CD8-positive, alpha-beta T cell (primary cell): ENCODE measurements at places on chromosomes 7 and 10. TPM values are rescaled to one million over a fixed set of nuclear protein-coding genes. Genes with fewer than 3 reads are reported as not detected.

DNA sequence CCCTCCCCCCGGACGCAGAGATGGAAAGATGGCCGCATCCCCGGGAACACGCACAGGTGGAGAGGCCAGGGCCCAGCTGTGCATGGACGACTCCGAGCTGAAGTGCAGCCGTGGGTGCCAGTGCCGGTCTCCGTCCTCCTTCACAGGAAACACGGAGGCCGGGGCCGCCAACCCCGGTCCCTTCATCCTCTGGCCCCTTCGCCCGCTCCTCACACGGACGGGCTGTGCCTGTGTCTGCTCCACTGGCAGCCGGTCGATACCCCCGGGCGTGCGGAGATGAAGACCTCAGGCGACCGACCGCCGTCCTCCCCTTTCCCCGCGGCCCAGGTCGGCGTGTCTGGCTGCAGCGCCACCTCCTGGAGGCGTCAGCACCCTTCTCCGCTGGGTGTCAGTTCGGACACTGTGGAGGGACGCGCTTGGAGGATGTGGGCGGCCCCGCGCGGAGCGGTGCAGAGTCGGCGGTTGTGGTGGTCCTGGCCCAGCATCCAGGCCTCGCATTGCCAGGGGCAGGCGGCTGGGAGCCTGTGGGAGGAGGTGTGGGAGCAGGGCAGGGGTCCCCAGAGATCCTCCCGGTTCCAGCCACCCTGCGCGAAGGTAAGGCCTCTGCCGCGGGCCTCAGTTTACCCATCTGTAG lies 9.9 kb downstream of the ZNF511 start:
- DNase-seq, result peak; percentile 58

IGF2BP3 gene
- total RNA-seq, result not detected

TSPAN33 gene
- total RNA-seq, result 5.6 TPM

SH2D4B gene
- total RNA-seq, result not detected

GRCh38 chr7:116777651-116778281 lies 84.6 kb upstream of the CAPZA2 start:
- no peak for DNase-seq

- no peak for DNase-seq
These were observed 41.1 kb downstream of the PLEKHA8 start for GRCh38 chr7:30069096-30069867.

GRCh38 chr10:11504566-11505285 lies 106.7 kb downstream of the USP6NL start:
- DNase-seq, result no peak

UFSP1 gene
- 2.1 TPM for total RNA-seq

- no peak for DNase-seq
These were observed 386.0 kb upstream of the SHH start for GRCh38 chr7:156198277-156198676.

TMEM184A gene
- total RNA-seq, result not detected

CRYGN gene
- not detected for total RNA-seq

- DNase-seq, result no peak
These were observed 27.7 kb upstream of the PRKCQ start for GRCh38 chr10:6607778-6608177.

- DNase-seq, result no peak
These were observed 6.1 kb upstream of the SAR1A start for GRCh38 chr10:70176441-70176840.

TFEC gene
- total RNA-seq, result not detected

DNA sequence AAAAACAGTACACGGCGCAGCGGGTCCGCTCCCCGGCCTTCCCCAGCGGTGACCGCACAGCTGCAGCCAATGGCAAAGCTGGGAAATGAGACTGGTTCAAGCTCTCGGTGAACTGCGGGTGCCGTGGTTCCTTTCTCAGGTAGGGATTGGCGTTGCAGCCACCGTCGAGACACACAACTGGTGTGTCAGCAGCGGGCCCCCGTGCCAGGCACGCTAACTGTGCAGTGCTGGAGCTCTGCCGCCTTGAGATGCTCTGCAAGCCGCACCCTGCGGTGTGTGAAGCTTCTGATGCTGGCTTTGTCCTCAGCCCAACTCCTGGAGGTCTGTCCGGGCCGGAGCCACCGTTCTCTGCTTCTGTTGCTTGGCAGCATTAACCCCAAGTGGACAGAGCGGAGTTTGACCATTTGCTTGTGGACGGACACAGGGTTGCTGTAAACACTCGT lies 20.6 kb upstream of the NKX6-2 start:
- no peak for DNase-seq

HHEX gene
- total RNA-seq, result 2.0 TPM

INHBA gene
- not detected for total RNA-seq

SPDYE1 gene
- not detected for total RNA-seq

- DNase-seq, result no peak
These were observed 53.3 kb upstream of the FAM180A start for GRCh38 chr7:135801877-135802276.

DNA sequence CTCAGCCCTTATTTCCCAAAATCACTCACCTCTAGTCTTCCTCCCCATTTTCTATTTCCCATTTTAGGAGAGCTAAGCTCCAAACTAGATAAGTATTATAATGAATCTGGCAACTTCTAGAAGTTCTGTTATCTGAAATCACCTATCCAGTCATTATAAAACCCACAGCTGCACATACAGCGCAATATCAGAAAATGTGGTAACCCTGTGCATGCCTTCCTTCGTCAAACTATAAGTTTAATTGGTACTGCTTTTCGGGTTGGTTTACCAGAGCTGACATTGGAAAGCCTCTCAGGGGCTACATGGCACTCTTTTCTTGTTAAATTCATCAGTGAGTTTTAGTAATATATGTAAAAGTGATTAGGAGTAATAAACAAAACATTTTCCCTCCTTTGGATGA lies 1.6 kb downstream of the LAMB4 start:
- no peak for DNase-seq

GRCh38 chr7:9608560-9608959 lies 1175.2 kb downstream of the NXPH1 start:
- no peak for DNase-seq

DNA sequence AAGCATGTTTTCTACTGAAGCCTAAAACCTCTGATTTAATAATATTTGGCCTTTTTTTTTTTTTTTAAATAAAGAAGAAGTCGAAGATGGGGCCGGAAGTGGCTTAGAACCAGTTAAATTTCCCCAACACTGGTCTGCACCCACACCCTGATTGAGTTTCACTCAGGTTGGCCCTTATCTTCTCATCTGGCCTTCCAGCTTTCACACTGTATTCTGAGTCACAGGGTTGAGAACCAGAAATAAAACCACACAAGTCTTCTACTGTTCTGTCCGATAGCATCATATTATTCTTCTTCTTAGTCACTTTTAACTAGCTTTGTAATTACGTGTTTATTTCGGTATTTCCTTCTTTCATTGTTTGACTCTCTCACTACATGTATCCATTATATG lies 9.9 kb downstream of the ZNF365 start:
- DNase-seq, result peak; percentile 45

DYNC1I1 gene
- not detected for total RNA-seq

DNA sequence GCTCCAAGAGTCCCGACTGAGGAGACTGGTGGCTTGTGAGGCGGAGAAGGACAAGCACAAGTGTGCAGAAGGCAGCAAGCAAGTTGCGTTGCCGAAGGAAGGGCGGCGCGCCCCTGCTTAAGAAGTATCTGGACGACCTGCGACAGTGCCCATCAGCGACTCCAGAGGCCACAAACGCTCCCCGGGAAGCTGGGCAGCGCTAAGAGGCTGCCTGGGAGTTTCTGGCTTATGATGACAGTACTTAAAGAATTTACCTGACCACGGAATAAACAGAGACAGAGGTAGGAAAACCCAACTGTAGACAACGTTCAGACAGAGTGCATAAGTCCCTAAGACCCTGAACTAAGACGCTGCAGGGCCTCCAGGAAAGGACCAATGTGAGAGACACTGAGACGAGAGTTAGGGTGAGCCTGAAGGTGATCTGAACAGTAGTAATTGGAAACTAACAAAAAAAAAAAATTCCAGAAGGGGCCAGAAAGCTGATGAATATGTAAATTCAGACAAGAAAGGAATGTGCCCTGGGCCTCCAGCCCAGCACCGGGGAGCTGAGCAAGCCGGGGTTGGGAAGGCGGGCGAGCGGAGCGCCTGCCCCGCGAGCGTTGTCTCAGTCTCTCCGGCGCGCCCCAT lies 1.0 kb downstream of the OSBPL3 start:
- DNase-seq, result no peak

NRCAM gene
- 13.2 TPM for total RNA-seq

DNA sequence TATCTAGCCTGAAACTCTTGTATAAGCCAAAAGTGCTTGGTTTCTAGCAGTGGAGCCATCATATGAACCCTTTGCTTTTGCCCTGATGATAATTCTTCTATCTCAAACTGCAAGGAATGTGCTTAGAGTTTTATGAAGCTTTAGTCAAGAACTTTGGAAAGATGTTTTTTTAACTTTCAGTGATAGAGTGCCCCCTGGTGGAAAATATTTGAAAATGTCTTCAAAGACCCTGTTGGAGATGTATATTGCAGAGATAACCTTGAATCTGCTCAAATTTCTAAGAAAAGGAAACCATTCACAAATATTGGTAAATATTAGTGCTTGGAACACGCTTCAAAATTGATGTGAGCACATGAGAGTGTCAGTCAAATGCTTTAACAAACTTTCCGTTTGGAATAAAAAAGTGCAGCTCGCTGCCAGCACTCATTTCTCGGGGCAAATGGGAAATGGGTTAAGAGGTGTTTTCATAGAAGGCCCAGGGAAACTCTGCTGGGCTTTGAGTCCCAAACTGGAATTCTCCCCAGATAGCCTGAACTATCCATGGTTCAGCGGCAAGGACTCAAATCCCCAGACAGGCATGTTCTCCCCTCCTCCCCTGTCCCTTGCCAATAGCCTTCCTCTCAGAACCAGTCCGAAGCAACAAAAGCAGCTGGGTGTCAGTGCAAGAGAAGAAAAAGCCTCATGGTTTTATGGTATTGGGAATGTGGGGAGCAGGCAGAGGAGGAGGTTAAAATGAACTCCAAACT lies 129.3 kb downstream of the MYOF start:
- DNase-seq, result no peak

DNA sequence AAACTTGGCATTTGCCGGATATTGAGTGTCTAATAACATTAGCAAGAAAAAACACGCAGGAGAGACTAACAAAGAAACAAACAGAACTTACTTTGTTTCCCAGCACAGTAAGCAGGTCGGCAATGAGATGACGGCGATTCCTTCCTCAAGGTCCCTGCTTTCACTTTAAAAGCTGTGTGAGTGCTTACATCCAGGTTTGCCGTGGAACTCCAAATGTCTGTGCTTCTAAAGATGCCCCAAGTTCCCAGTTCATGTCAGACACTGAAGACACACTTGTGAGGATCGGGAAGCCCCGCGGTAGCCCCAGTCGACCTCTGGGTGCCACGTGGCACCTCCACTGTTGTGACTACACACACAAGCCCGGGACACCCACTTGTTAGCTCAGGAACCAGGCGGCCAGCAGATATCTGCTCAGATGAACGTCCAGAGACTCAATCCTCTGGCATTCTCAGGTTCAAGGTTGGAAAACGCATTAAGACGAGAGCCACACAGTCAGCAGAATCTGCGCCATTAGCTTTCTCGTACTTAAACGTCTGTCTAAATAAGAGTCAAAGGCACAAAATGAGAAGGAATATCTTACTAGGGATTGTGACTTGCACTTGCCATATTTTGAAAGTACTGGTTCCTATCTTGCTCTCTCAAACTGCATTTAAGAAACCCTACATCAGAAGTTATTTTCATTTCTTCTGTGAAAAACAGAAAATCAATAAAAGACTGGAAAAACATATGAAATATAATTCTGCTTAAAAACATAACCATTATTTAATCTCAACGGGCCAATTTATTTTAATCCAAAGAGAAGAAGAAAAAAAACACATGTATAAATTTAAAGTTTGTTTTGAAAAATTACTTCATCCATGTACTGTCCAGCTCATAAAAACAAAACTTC lies 207.6 kb upstream of the KLF14 start:
- no peak for DNase-seq

DNA sequence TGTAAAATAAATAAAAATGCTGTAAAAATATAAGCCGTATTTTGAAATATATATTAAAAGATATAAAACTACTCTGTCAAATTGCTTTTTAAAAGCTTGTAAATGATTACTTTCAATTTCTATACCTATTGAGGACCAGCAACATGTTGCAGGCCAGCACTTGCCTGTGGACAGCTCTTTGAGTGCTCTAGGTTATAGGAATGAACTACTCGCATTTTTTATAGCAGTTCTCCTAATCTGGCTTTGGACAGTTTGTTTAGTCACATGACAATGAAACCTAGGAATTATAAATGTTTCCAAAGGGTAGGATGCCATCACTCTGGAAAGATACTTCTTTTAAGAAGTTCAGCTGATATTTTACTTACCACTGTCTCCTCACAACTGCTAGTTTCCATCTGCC lies 117.7 kb upstream of the PTPRZ1 start:
- no peak for DNase-seq

ZNF488 gene
- not detected for total RNA-seq

DNA sequence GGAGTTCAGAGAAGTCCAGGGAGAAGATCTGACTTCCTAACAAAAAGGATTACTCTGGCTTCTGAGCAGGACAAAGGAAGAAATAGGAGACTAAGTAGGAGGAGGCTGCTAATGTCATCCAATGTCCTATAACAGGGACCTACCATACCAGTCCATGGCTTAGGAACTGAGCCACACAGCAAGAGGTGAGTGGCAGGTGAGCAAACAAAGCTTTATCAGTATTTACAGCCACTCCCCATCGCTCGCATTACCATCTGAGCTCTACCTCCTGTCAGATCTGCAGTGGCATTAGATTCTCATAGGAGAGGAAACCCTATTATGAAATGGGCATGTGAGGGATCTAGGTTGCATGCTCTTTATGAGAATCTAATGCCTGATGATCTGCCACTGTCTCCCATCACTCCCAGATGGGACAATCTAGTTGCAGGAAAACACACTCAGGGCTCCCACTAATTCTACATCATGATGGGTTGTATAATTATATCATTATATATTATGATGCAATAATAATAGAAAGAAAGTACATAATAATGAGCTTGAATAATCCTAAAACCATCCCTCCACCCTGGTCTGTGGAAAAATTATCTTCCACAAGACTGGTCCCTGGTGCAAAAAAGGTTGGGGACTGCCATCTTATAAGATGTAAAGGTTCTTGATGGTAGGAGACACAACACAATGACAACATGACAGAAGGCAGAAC lies 487.4 kb downstream of the PLXDC2 start:
- no peak for DNase-seq

DNA sequence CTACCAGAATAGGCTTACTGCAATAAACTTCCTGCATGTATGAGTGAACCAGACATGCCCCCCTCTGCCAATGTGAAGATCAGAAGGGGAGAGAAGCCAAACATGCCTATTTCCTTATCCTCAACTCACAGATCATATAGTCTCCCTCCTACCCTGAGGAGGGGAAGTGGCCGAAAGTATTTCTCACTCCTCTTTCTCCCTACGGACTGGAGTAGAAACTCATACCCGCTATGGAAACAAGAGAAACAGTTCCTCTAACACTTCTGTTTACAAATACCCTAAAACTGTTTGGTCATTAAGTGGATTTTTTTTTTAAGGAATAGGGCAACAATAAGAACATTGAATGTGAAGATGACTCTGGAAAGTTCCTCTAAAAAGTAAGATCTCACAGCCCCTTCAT lies 31.4 kb downstream of the CCNJ start:
- DNase-seq, result no peak

NUTM2B gene
- 1.3 TPM for total RNA-seq

TAS2R41 gene
- total RNA-seq, result not detected
